ENCODE measurements at places on chromosomes 4 and X.
A peak's percentile ranks its signal among the peaks of the same experiment; 100 is the strongest.

DNA sequence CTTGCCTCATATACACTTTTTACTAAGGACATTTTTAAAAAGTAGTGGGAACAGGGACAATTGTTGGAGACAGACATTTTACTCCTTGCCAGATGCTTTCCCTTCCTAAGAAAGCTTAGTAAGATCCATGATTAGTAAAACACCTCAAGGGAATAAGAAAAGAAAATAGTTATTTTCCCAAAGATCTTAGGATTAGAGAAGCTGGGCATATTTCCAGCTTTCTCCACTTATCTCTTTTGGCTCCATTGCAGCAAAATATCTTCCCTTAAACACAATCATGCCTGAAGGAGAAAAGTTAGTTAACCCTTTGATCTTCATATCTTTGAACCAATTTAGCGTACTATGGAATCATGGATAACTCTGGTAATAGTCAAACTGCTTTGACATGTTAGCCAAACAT, 257.9 kb downstream of the PCDH18 start:
- DNase-seq = no peak

GRCh38 chr4:76494243-76494642, 59.2 kb downstream of the SHROOM3 start:
- no peak for DNase-seq

DNA sequence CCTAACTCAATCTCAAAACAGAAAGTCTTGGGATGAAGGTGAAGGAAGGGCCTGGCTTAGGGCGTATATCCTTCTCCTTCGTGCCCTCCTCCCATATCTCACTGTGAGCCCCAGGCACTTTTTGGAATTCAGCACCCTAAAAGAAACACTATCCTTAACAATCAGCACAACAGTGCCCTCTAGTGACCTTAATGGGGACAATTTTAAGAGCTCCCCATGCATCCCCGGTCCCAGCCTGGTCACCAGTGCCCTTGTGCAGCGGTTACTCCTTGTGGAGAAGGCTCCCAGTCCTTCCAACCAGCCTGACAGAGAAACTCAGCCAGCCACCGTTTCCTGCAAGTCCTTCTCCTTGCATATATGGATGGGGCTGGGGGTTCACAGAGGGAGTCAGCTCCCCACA, 4.2 kb downstream of the PAK3 start:
- DNase-seq = peak; percentile 24

GRCh38 chr4:89657931-89658700, 178.8 kb downstream of the SNCA start:
- no peak for DNase-seq

- DNase-seq = no peak
Measured at GRCh38 chrX:20139966-20140365, 1.7 kb downstream of the EIF1AX start.

DNA sequence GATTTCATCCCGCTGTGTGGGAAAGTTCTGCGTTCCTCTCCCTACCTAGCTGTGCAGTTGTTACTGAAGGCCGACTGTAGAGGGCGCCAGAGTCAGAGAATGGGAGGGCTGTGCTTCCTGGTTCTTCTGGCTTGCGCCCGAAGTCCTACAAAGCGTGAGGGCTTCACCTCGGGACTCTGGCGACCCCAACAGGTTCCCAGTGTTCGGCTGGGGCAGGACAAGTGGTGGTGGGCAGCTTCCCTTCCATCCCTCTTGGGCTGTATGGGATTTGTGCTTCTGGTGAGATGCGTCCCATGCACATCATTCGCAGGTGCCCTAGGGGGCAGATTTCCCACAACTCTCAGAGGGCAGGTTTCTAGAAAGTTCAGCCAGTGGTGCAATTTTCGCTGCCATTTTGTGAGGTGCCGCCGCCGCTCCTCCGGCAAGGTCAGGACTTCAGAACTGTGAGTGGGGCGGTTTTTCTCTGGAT, 27.3 kb downstream of the CT45A1 start:
- DNase-seq = no peak

DNA sequence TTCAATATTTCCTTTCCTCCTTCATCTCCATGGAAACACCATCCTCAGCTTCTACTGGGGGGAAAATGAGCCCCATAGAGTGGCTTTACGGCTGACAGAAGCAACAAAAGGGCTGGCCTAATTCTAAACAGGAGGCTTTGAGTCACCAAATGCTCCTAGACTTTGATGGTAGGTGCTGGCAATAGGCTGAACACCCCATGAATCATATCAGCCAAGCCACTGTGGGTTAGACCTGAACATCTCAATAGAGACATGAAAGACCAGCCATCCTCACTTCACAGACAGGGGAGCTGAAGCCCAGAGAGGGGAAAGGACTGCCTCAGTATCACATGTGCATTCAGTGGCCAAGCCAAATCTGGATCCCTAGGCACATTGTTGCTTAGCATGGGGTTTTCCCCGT, 107.6 kb downstream of the AMER1 start:
- DNase-seq = no peak

- no peak for DNase-seq
Measured at GRCh38 chr4:30847167-30847566, 127.0 kb downstream of the PCDH7 start.

DNA sequence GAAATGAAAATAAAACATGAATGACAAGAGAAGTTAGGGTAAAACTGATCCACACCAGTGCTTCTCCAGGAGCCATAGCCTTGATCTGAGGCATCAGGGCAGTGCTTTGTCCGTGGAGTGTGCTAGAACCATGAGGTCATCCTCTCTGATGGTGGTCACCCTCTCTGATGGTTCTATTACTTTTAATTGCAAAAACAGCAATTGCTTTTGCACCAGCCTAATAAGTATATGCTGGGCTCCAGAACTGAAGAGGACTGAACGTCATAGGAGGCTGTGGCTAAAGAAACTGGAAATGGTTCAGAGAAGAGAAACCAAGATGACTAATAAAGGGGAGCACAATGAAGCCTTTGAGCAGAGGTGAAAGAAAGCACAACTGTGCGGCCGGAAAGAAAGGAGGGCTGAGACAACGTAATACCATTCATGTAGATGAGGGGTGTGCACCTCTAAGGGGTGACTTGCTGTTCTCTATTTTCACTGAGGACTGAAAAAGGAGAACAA, 17.0 kb upstream of the TMEM154 start:
- DNase-seq = no peak
